ENCODE measurements at places on chromosomes 7 and 10.
A peak's percentile ranks its signal among the peaks of the same experiment; 100 is the strongest.

DNA sequence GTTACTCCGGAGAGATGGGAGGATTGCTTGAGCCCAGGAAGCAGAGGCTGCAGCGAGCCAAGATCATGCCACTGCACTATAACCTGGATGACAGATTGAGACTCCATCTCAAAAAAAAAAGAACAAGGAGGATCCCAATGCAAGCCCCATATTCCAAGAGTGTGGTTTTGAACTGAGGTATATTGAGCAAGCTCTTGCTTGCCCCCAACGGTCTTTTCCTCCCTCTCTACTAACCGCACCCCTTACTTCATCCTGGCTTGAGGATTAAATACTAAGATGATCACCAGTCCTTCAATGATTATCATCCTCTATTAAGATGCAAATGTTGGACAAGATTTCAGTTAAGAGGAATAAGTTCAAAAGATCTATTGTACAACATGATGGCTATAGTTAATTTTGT lies 12.5 kb upstream of the SRGN start:
- no peak for DNase-seq

DNA sequence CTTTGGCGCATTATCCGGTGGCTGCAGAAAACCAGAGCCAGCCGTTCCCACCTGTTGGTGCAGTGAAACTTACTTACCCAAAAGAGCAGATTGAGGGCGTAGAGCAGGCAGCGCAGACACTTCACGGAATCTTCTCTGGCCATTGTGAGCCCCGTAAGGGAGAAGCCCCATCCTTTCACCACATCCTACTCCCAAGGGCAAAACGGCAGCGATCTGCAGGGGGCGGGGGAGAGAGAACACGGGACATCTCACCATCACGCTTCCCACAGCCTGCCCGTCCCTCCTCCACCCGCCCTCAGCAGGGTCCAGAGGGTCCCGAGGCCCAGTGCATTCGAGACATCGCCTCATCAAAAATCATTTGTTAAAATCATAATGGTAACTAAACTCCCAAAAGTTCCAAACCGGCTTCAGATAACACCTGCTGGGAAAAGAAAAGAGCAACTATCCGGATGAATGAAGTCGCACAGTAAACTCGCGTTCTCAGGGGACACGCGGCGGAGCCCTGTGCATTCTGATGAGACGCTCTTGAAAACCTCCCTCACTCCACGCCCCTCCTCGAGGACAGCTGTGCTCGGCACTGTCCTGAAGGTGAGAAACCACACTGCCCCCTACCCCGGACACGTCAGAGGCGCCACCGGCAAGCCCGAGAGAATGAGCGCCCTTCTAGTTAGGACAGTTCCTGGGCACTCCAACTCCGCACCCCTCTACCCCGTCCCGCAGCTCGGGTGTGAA lies 1.2 kb downstream of the TSPAN12 start:
- DNase-seq: peak; percentile 64

DNA sequence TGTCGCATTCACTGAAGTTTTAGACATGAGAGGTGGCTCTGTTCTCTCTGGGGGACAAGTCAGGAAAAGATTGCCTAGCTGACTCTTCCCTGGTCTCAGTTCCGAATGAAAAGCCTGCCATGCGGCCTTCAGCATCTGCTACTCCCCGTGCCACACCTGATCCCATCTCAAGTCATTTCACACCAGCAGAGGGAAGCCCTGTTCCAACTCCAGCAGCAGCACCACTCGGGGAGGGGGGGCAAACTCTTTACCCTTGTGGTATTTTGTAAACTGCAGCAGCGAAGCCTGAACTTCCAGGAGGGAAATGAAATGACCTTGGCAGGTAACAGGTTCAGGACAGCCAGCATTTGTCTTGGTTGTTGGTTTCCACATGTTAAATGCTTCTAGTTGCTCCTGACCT lies 13.8 kb downstream of the LRRC4 start:
- DNase-seq: no peak

GRCh38 chr7:155972651-155973390 lies 160.6 kb upstream of the SHH start:
- no peak for DNase-seq

Measured in HAP-1 (cell line).